ENCODE measurements at places on chromosomes 4 and X.

GRCh38 chr4:151865312-151865711 lies 104.5 kb upstream of the GATB start:
- DNase-seq: no peak

DNA sequence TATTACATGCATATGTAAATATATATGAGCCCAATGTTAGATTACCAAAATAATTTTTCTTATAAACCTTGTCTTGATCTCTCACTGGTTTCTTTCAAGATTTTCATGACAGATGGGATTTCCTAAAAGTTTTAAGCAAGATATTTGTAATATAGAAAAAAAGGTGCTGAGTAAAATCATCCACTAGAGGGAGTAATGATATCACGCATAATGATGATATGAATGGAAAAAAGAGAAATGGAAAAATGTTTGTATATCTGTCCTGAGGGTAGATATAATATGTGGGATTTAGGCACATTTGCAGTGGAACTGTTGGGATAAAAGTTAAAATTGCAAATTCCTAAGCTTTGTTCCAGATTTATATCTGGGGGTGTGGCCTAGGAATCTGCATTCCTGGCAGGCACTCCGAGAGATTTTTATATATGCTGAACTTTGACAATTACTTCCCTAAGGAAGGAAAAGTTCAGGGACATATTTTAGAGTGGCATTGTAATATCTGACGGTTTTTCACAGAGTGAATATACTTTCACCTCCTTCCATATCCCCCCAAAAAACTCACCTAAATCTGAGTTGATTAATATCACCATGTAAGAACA lies 60.5 kb downstream of the TMA16 start:
- DNase-seq: peak; percentile 18

DNA sequence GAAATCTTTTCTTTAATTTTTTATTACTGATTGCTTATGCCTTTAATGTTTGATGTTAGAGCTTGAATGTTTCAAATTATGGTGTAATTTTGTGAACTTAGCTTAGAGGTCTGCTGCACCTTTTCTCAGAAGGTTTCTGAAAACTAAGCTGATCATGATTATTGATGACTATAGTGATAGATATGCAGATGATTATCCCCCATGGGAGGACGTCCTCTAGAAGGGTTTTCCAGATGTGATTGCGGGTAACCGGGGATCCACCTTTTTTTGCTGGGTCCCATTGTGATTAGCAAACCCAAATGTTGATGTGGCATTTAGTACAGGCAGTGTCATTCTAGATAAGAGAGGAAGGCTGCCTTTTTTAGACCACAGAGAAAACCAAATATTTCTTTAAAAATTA lies 272.9 kb downstream of the FBXO8 start:
- no peak for DNase-seq

GRCh38 chr4:52103319-52103718 lies 52.2 kb downstream of the SPATA18 start:
- peak; percentile 20 for DNase-seq

- no peak for DNase-seq
Observed at GRCh38 chr4:140308366-140309123, 64.9 kb upstream of the SCOC start.

DNA sequence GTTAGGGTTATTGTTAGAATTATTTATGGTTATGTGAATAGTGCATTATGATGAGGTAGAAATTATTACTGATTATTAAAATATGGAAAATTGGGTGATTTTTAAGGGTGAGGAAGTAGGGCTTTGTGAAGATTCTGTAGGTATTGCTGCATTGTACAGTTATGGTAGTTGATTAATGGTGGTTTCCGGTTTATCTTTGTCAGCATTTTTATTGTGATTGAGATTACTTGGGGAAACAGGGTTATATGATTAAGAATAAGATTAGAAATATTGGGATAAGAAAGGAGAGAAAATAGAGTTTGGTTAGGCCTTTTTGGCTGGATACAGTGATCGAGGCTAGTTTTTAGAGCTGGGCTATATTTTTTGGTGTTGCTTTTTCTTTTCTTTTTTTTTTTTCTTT lies 8.6 kb upstream of the IGBP1 start:
- no peak for DNase-seq

- peak; percentile 42 for DNase-seq
Observed at GRCh38 chrX:13506574-13506973, 62.8 kb upstream of the EGFL6 start.

- DNase-seq: no peak
Observed at GRCh38 chrX:55489314-55490009, at the start of gene USP51. TSS of gene USP51 (minus strand) at chrX:55489848. CDS start at chrX:55488939, 909 bp downstream.

- DNase-seq: no peak
Observed at GRCh38 chr4:101014417-101014816, 332.9 kb downstream of the PPP3CA start.

DNA sequence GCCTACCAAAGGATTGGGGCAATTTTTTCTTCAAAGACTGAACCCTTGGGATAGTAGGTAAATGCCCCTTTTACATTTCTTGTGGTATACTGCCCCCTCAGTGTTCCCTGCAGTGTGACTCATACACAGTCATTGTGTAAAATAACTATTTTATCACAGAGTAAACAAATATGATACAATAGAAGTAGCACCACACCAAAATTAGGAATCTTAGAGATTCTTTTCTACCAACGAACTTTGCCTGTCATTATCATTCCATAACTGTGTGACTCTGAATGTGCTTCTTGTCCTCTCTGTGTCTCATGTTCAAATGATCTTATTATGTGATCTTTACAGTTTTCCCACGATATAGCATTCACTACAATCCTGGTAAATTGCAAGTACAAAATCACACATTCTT lies 517.0 kb downstream of the ZIC3 start:
- no peak for DNase-seq

GRCh38 chr4:174216799-174217272 lies 66.6 kb downstream of the FBXO8 start:
- no peak for DNase-seq

DNA sequence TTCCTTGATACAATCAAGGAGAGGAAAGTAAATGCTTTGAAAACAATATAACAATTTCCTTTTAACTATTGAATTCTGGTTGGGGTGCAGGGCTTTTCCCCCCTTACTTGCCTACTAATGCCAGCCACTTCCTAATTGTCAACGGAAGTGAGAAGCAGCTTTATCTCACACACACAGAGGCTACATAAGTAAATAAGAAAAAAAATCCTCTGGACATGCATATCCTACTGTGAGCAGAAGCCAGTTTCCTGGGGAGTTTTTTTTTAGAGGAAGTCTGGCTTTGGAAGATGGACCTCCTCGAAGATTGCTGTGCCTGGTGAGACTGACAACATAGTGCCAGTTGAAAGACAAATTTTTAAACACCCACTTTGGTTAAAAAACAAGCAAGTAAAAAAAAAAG lies 180.6 kb downstream of the OPHN1 start:
- DNase-seq: no peak

- DNase-seq: no peak
Observed at GRCh38 chrX:144946666-144947065, 300.6 kb upstream of the SPANXN1 start.

DNA sequence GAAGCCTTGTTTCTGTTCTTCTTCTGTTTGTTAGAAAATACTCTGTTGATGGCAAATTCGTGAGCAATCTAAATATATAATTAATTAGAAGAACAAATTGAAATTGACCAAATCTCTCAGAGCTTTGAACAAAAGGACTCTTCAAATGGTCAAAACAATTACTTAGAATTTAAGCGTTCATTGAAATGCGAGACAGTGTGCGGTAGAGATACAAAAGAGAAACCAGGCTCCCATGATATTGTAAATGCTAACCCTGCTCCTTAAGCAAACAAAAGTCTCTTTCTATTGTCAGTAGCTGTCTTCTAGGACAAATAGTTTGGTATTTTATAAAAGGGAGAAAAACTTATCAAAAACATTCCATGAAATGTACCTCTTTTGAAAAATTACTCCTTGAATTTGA lies 453.4 kb upstream of the MAGEB2 start:
- no peak for DNase-seq

- DNase-seq: no peak
Observed at GRCh38 chr4:147550626-147551246, 66.5 kb upstream of the TMEM184C start.

- no peak for DNase-seq
Observed at GRCh38 chr4:185002784-185003183, 15.5 kb upstream of the HELT start.

- no peak for DNase-seq
Observed at GRCh38 chr4:48047896-48048295, 31.3 kb downstream of the NIPAL1 start.

DNA sequence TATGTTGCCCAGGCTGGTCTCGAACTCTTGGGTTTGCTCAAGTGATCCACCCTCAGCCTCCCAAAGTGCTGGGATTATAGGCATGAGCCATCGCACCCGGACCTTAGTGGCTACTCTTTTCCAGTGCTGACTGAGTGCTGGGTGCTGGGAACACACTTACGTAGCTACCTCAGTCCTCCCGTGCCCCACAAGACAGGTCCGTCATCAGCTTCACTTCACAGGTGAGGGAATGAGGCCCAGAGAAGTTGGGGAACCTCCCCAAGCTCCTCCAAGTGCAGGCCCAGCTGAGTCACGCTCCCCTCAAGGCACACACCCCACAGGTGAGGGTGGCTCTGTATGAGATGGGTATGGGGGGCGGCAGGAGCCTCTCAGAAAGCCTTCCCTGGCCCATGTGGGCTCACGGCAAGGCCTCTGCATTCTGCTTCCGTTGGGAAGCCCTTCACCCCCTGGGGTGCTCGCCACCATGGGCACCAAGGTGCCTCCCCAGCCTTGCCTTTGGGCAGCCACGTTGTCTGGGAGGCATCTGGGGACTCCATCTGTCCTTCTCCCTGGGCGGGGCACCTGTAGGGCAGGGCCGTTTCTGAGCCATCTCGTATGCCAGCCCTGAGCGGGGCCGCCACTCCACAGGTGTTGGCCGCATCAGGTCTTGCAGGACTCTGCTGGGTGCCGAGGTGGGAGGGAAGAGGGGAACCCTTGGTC lies 28.4 kb downstream of the NSG1 start:
- DNase-seq: no peak

DNA sequence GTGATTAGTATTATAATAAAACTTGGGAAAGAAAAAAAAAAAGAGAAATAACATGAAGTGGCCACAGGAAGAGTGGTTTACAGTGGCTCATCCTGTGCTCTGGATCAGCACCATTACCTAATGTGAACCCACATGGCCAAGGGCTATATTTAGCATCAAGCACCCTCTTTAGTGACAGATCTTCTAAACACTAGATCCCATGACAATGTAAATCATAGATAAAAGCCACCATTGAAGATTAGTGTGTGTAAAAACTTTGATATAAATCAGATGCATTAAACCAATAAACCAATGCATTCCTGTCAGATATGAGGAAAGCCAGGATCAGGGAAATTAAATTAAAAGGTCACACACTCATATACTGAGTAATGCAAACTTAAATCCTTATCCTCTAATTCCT lies 400.6 kb upstream of the MAGEB18 start:
- DNase-seq: no peak

DNA sequence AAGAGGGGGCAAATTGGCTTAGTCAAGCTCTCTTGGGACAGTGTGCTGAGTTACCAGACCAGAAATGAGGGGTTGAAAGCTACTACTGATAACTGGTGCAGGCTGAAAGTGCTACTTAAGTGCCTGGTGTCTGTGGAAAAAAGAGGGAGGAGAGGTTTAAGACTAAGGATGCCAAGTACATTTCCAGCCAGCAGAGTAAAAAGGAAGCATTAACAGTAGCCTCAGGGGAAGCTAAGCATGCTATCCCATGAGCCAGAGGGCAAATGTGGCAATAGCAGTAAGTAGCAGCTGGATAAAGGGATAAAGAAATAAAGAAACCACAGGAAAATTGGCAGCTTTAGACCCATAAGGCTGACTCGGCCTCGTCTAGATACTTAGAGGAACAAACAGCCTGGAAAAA lies 196.3 kb upstream of the MAB21L2 start:
- peak; percentile 82 for DNase-seq

GRCh38 chr4:140257461-140258305 lies 103.7 kb upstream of the MAML3 start:
- DNase-seq: peak; percentile 85

DNA sequence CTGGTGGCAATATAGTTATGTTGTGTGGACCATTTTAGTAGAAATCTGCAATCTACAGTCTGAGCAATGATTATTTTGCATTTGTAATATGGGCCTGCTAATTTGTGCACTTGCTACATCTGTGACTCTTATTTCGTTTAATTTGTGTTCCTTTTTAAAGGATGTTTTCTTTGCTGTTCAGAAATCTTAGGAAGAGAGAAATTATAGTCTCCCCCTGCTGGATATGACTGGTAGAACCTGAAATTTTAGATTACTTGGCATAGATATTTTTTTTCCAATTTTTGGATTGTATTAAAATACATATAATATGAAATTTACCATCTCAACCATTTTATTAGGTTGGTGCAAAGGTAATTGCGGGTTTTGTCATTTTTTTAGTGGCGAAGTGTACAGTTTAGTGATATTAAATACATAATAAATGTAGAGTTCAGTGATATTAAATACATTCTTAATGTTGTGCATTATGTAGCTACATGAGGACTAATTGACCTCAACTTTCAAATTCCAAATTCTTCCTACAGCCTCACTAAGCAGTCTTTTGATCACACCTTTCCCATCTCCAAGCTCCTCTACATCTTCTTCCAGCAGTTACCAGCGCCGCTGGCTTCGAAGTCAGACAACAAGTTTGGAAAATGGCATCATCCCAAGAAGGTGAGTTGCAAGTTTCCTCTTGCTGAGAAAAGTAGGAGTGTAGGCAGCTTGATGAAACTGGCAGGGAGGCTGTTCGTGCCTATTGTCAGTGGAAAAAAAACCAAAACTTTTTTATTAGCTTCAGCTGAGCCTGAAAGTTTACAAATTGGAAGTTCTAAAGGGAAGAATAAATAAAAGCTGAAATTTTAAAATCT lies 82.2 kb downstream of the FNIP2 start:
- DNase-seq: no peak

- DNase-seq: no peak
Observed at GRCh38 chr4:151876381-151876988, 115.7 kb upstream of the GATB start.
